Memory B cell (primary cell): ENCODE measurements at places on chromosomes 1 and 21.

DNA sequence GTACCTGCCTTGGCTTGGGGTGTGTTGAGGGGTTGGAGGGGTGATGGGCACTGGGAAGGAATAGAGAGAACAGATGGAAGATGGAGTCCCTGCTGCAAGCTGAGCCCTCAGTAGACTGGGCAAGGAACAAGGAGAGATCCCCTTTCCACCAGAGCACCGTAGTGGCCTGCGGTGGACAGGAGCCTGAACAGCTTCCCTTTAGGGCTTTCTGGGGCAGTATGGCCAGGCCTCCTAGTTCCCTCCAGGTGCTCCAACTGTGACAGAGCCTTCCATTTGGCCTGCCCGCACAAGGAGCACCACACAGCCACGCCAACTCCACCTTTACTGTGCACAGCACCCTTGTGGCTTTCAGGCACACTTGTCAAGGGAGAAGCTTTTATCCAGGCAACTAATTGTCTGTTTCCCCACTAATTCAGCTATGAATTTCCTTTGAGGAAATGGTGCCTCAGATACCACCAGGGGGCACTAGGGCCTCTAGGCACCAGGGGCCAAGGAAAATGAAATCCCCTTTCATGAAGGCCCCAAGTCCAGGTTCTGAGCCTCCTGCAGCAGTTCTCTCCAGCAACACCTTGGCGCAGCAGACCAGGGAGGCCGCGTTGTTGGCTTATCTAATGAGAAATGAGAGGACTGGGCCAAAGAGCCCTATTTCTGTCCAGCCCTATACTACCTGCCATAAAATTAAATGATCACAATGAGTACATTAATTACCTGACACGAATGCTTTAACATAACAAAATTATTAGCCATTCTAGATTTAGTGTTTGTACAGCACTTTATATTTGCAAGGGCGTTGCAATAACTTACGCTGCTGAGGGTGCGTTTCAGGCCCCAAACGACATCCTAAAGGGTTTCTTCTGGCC is 23.1 kb upstream of the ERI3 start:
- DNase-seq: peak; percentile 39

DNA sequence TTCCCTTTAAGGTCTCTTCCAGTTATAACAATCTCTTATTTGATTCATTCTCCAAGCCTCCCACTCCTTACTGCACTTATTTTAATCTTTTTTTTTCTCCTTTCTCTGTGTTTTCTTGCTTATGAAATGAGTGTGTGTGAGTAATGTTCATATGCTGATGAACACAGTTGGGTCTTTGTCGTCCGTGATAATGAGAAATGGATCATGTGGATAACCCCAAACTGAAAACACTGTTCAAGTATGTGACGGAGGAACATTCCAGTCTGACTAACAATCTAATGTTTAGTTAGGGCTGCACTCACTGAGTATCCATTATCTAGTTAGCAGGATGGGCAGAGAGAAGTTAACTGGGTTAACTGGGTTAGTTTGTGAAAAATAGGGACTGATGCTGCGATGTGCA is 253.1 kb upstream of the DUSP10 start:
- DNase-seq: no peak

- no peak for DNase-seq
Measured at GRCh38 chr21:33375101-33375644, 28.0 kb upstream of the IFNGR2 start.

DNA sequence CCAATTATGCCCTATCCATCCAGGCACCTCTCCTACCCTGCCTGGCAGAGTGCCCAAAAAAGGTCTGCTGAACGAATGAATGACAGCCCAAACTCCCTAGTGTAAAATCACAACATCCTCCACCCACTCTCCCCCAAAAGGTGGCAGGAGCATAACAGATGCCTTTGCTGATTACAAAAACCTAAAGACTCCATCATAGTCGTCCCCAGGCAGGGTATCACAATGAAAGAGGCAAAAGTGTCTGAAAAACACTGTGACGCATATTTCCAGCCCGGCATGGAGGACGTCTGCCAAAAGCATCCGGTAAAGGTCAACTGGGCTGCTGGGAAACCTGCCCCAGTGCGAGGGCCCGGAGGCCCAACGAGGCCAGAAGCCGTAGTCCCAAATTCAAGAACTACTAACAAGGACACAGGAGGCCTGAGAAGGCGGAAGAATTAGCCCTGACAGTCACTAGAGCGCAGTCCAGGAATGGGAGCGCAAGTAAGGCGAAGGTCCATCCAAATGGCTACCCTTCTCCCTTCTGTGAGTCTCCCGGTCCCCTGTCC is 576 bp downstream of the SMIM12 start:
- peak; percentile 20 for DNase-seq

DNA sequence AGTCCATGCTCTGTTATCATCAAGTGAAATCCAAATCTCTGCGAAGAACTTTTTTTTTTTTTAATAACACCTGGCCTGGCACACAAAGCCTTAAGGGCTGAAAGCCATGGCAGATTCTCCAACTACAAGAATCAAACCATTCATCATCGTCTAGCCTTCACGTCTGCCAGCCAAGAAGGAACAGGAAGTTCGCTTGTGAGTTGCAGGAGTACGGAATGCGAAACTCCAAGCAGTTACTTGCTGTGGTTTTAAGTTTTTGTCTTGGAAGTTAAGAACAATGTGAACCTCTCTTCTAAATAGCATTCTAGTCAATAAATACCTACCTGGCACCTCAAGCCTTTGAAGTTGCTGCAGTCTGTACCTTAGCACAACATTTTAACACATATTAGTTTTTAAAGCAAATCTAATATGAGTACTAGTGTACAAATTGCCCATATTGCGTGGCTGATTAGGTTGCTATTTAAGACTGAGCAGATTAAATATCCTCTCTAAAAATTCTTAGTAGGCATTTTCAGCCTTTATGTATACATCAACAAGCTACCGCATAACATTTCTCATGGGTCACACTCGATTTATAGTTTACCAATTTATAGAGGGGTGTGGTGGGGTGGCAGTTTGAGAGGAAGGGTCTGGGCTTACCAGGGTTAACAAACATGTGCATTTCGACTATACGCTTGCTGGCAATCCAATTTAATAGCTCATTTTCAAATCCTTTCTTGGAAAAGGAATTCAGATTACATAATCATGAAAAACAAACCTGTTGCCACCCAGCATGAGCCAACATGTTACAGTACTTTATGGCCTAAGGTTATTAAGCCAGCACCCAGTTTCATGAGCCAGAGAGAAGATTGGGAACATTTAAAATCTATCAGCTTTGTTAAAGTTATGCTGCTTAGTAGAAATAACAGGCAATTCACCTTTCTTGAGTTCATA is 22.2 kb upstream of the PTPN14 start:
- DNase-seq: no peak
